Muscle of arm (tissue), 14 donors: ENCODE measurements at places on chromosomes 3 and 15. TPM values are rescaled to one million over a fixed set of nuclear protein-coding genes. Genes with fewer than 3 reads are reported as not detected.
A peak's percentile ranks its signal among the peaks of the same experiment; 100 is the strongest.

Gene AGBL1
- 13.5 TPM for polyA plus RNA-seq

- no peak for DNase-seq
These were observed 156.8 kb downstream of the TBC1D5 start for GRCh38 chr3:17585394-17586325.

GRCh38 chr3:124281453-124282316 lies 289.8 kb upstream of the ROPN1 start:
- DNase-seq, result no peak

Gene GMNC
- not detected for polyA plus RNA-seq

- no peak for DNase-seq
These were observed 3.5 kb downstream of the SPINT1 start for GRCh38 chr15:40847223-40847961.

DNA sequence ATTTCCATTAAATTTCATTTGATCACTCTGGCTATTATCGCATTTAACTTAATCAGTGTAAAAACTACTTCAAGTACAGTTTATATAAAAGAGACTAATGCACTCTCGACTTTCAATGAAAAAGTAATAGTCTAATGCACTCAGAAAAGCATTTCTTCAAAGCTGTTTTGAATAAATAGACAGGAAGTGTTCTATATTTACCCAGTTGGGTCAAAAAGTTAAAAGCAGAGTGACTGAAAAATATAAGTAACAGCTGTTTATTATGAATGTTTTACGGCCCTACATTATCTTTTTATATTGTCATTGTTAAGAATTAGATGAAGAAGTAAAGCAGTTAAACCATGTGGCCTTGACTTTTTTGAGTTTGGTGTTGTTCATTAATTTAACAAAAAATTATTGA lies 391.8 kb downstream of the ZPLD1 start:
- DNase-seq, result no peak

- no peak for DNase-seq
These were observed 41.1 kb upstream of the UBE2E2 start for GRCh38 chr3:23161896-23162570.

GRCh38 chr3:14991818-14992612 lies 44.6 kb downstream of the NR2C2 start:
- no peak for DNase-seq

GRCh38 chr15:69253156-69253555 lies 45.6 kb upstream of the PAQR5 start:
- no peak for DNase-seq

DNA sequence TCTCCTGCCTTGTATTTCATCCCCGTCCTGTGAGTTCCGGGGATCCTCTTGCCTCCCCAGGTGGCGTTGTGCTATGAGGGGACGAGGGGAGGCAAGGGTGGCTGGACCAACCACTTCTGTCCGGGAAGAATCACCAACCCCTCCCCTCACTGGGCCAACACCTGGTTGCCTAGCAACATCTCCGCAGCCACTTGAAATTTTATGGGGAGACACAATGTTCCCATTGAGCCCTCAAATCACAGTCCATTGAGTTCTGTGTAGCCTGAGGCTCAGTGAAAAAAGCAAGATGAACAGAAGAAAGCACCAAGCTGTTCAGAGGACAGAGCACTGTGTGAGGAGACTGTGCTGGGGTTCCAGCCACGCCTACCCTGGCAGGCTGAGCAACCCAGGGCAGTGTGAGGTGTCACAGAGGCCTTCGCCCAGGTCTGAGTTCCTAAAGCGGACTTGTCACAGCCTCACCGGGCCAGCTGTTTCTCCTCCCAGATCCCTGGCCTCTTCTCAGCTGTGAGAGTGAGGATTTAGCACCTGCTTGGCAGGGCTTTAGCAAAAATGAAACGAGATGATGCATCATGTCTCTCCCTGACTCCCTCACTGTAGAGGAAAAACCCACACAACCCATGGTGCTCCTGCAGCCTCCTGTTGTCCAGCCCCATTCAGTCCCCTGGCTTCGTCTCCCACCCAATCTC lies 76.8 kb downstream of the ATP2B2 start:
- DNase-seq, result no peak

DNA sequence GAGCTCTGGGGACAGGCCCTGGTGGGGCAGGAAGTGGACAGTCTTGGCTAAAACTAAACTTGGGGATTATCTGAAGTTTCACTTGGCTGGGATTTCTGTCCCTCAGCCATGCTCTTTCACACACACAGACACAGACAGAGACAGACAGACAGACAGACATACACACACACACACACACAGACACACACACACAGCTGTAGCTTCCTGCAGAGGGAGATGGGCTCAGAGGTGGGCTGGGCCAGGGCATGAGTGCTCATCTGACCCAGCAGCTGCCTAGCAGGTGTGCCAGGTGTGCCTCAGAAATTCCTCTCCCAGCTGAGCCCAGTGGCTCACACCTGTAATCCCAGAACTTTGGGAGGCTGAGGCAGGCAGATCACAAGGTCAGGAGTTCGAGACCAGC lies 3.3 kb downstream of the RHOV start:
- no peak for DNase-seq

Gene LNP1
- 6.0 TPM for polyA plus RNA-seq

DNA sequence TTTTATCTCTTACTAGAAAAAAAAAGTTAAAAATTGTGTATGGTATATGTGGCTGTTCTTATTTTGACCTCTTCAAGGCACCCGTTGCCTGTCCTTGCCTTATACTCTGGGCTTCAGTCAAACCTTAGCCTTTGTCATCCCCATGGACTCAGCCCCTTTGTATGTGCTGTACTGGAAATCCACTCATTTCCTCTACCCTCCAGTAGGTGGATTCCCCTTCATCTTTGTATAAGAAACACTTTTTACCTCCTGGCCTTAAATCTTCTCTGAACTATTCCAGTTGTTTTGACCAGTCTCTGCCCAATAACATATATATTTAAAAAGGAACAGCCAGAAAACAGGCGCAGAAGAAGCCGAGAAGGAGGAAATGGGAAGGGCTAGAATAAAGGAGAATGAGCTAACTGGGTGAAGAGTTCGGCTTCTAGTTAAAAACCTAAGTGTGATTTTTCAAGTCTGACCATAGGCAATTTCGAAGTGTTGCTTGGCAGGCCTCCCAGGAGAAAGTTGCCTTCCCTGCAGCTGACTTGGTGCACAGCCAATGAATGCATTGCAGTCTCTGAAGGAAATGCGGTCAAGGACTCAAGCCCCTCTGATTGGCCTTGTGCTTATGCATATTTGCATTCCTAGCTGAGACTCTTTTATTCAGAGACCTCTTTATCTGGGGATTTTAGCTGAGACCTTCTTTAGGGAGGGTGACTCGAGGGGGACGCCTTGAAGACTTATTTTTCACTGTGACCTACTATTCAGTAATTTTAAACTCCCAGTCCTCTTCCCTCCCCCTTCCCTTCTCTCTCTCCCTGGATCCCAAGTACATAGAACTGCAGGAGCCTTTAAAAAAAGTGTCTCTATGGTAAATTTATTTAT lies 277.4 kb downstream of the ROBO1 start:
- peak; percentile 74 for DNase-seq

- DNase-seq, result no peak
These were observed 56.6 kb upstream of the PLXND1 start for GRCh38 chr3:129663045-129663446.

DNA sequence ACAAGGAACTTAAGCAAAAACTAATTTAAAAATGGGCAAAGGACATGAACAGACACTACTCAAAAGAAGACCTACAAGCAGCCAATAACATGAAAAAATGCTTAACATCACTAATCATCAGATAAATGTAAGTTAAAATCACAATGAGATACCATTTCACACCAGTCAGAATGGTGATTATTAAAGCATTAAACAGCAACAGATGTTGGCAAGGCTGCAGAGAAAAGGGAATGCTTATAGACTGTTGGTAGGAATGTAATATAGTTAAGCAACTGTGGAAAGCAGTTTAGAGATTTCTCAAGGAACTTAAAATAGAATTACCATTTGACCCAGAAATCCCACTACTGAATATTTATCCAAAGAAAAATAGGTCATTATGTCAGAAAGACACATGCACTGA lies 482.2 kb downstream of the SQOR start:
- no peak for DNase-seq

Gene KLF15
- 1.4 TPM for polyA plus RNA-seq

DNA sequence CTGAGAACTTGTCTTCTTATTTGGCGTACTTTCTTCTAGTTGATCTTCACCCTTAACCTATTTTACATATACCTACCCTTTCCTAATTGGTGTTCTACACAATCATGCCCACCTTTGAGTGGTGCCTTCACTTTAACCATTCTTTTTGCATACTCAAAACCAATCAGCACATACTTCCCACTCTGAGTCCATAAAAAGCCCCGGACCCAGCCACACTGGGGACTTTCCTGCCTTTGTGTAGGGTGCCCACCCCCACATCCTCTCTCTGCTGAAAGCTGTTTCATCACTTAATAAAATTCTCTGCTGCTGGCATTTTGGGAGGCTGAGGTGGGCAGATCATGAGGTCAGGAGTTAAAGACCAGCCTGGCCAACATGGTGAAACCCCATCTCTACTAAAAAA lies 15.9 kb upstream of the CHST2 start:
- no peak for DNase-seq

- DNase-seq, result no peak
These were observed 38.7 kb upstream of the CCDC50 start for GRCh38 chr3:191290311-191291025.

GRCh38 chr3:30890907-30891306 lies 3.6 kb downstream of the GADL1 start:
- DNase-seq, result no peak

Gene ZIC4
- 7.9 TPM for polyA plus RNA-seq

DNA sequence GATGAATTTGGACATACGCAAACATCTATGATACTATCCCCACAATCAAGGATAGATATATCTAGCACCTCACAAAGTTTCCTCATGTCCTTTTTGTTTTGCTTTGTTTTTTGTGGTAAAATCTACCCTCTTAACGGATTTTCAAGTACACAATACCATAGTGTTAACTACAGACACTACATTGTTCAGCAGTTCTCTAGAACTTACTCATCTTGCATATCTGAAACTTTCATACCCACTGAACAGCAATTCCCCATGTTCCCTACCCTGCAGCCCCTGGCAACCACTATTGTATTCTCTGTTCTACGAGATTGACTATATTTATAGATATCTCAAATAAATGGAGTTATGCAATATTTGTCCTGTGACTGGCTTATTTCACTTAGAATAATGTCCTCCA lies 58.1 kb upstream of the TJP1 start:
- no peak for DNase-seq

DNA sequence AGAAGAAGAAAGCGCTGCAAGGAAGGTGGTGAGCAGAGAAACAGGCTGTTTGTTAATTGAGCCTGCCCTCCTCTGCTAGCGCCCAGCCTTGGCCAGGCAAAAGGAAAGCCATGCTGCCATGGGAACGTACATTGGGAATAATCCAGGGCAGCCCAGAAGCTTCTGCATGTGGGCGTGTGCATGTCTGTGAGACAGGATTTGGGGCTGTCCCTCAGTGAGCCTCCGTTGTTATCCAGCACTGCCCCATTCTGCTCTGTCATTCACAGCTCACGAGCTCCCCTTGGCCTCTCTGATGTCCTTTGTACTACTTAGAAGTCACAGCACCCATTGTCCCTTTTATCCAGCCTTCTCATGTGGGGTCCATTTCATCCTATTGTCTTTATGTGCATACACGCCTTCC lies 239.1 kb upstream of the ROPN1 start:
- DNase-seq, result no peak

DNA sequence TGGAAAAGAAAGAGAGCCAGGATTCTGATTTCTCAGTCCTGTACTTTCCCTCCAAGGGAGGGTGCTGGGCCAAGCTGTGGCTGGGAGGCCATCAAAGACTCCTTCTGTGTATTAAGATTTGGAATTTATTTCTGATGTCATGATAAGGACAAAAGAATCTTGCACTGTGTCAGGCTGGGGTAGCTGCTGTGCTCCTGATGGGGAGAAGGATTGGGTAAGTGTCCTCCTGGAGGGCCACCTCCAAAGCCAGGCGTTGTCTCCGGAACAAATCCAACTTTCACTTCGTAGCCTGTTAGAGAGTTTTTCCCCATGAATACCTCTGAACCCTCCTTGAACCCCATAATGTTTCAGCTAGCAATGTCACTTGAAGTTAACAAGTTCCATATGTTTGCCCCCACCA lies 29.9 kb downstream of the CLDN11 start:
- no peak for DNase-seq

GRCh38 chr3:10635446-10636076 lies 130.2 kb upstream of the ATP2B2 start:
- DNase-seq, result no peak

DNA sequence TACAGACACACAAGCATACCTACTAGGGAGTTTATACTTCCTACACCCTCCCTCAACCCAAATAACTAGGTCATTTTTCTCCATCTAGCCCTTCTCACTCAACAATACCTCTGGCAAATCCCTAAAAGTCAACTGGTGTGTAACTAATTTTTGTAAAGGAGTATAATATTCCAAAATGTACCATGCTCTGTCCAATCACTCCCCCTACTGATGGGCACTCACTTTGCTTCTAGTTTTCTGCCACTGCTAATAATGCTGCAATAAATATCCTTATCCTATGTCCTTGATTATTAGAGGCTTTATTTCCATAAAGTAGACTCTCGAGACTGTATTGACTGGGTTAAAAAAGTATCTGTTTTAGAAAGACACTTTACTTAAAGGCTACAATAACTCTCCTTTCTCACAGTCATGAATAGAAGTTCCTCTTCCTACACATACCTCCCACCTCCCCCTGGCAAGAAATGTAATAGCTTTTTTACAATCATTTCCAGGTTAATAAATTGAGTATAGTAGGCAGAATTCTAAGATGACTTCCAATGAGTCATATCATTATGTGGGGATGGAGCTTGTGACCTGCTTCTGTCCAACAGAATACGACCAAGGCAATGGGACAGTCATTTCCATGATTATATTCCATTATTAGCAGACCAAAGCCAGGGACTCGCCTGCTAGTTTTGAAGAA lies 30.0 kb downstream of the SHQ1 start:
- no peak for DNase-seq

Gene XYLB
- 3.3 TPM for polyA plus RNA-seq

GRCh38 chr3:15958692-15959433 lies 161.1 kb upstream of the ANKRD28 start:
- DNase-seq, result no peak

Gene MESP2
- polyA plus RNA-seq, result 0.11 TPM

DNA sequence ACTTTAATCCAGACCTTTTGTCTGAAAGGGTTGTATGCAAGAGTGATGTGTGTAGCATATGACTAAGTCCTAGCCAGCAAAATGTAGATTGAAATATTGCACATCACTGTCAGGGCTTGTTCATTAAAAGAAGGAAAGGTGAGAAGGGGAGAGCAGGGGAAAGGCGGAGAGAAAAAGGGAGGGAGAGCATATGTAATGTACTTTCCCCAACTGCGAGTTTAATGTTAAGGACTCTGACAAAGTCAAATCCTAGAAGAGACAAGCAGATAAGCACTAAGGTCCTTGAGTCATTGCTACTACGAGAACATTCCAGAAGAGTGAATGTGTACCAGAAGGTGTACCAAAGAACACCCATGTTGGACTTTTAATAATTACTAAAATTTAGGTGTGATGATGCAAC lies 1336.7 kb downstream of the NSUN3 start:
- DNase-seq, result no peak
